ENCODE measurements at places on chromosomes 12 and 14. TPM values are rescaled to one million over a fixed set of nuclear protein-coding genes. Genes with fewer than 3 reads are reported as not detected.

Gene LTBR
- total RNA-seq: 149 TPM

Gene PEBP1
- 167 TPM for total RNA-seq

Gene TEDC1
- 16.8 TPM for total RNA-seq

Gene RFX4
- total RNA-seq: not detected

Gene NPAS3
- total RNA-seq: 0.09 TPM

Gene ASCL1
- not detected for total RNA-seq

DNA sequence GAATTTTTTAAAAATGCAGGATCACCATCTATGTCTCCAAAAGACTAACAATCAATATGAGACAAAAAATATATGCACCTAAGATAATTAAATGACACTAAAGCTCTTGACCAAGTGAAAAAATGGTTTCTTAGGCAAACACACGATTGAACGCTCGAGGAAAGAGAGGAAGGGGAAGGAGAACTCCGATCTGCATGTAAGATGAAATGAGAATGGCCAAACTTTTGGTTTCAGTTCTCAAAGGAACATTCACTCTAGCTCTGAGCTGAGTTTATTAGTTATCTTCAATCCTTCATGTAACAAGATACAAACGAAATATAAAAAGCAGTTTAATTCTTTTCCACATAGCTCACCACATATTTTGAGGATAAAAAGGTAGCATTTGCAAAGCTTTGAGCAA lies 2.8 kb downstream of the DYRK4 start:
- no peak overlapping the region for H3K27ac ChIP-seq
- no peaks in the 10 kb centered on the region for H3K4me1 ChIP-seq
- peaks cover 9% of the 10 kb centered on the region for H3K27me3 ChIP-seq
- DNase-seq: no peak
- H3K36me3 ChIP-seq: no peaks in the 10 kb centered on the region
- H3K4me3 ChIP-seq: no peak overlapping the region

DNA sequence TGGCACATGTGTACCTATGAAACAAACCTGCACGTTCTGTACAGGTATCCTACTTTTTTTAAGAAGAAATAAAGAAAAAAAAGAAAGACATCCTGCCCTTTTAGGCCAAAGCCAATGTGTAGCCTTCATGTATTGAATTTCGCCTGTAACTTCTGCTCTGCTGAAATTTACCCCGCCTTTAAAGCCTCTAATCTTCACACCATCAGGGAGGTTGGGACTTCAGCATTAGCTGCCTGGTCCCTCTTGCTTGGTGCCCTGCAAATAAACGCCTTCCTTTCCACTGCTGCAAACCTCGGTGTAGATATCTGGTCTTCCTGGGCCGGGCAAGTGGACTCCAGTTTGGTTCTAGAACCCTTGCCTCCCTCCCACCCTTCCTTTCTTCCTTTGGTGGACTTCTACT lies 2.6 kb upstream of the KRT71 start:
- no peak overlapping the region for H3K4me3 ChIP-seq
- H3K27me3 ChIP-seq: peaks cover 84% of the 10 kb centered on the region
- no peak for DNase-seq
- H3K4me1 ChIP-seq: no peaks in the 10 kb centered on the region
- no peaks in the 10 kb centered on the region for H3K36me3 ChIP-seq

DNA sequence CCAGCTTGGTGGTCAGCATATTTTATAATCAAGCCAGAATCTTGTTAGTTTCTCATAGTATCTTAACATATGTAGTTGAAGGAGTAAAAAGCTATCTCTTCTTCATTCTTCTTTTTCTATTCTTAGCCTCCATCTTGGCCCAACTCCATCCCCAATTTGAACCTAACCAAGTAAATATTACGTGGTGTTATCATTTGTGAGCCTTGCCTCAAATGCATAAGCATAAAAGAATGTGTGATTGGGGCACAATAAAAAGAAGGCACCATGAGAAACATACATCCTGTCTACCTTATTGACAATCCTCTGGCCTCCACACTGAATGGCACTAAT lies 181.4 kb upstream of the BMP4 start:
- no peaks in the 10 kb centered on the region for H3K36me3 ChIP-seq
- H3K27ac ChIP-seq: no peak overlapping the region
- H3K27me3 ChIP-seq: no peaks in the 10 kb centered on the region
- DNase-seq: no peak
- no peak overlapping the region for H3K4me3 ChIP-seq

GRCh38 chr14:58131386-58131785 lies 20.6 kb downstream of the ARMH4 start:
- H3K4me1 ChIP-seq: no peaks in the 10 kb centered on the region
- no peaks in the 10 kb centered on the region for H3K36me3 ChIP-seq
- no peak overlapping the region for H3K27ac ChIP-seq
- H3K27me3 ChIP-seq: no peaks in the 10 kb centered on the region

DNA sequence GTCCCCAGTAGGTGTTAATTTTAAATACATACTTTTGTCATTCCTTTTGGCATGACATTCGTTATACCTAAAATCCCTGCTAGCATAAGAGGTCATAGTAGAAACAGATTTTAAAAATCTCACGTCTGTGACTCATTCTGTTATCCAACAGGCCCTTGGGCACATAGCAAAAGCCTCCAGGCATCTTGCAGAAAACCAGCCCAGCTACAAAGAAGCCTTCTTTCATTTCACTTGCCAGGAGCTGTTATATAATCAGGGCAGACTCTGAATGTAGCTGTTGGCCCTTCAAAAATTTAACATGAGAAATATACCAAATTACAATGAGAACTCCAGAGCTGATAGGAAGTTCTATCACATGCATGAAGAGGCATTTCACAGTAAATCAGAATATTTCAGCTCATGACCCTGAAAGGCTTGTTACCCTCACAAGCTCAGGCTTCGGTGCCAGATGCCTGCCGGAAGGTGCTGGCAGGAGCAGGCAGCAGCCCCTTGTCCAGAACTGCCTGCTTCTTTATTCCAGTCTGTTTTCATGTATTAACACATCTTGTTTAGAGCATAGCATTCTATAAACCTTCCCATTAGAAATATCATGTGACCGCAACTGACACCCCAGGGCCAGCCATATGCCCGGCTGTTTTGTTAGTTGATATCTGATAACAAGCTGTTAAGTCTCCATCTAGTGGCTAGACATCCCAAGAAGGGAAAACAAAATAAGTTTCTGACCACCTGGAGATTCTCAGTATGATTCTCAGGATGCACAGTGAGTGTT lies 17.8 kb downstream of the E2F7 start:
- no peak overlapping the region for H3K27ac ChIP-seq
- no peak for DNase-seq
- no peak overlapping the region for H3K4me3 ChIP-seq
- no peaks in the 10 kb centered on the region for H3K27me3 ChIP-seq
- H3K4me1 ChIP-seq: no peaks in the 10 kb centered on the region

GRCh38 chr12:561908-562593 lies 101.2 kb downstream of the NINJ2 start:
- H3K4me1 ChIP-seq: no peaks in the 10 kb centered on the region
- H3K36me3 ChIP-seq: peaks cover 37% of the 10 kb centered on the region
- peak overlapping the region; percentile 44 for H3K27ac ChIP-seq

- no peak overlapping the region for H3K4me3 ChIP-seq
- no peak overlapping the region for H3K27ac ChIP-seq
- H3K36me3 ChIP-seq: no peaks in the 10 kb centered on the region
- peaks cover 19% of the 10 kb centered on the region for H3K27me3 ChIP-seq
- peaks cover 10% of the 10 kb centered on the region for H3K4me1 ChIP-seq
Measured at GRCh38 chr14:69876221-69876847, 2.9 kb upstream of the SMOC1 start.

DNA sequence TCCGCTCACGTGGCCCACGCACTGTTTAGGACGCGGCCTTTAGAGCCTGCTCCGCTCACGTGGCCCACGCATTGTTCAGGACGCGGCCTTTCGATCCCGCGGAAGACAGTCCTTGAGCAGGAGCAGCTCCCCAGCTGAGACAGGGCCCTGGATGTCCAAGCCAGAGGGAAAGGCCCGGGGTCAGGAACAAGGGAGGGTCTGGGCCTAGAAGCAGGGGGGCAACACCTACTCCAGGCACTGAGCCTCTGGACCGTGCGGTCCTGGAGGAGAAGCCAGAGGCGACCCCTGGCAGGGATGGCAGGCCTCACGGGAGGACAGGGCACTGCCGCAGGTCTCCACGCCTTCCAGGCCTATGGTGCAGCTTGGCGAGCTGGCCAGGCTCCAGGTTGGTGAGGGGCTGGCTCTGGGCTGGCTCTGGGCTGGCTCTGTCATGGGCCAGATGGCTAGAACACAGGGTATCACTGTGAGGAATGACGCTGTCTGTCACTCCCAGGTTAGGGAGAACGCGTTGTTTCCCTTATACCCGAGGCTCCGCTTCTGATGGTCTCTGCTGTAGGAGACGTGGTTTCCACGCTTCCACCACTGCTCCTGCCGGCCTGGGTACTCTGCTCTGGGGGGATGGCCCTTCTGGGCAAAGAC lies 341.7 kb downstream of the TMEM121 start:
- no peak overlapping the region for H3K27ac ChIP-seq
- DNase-seq: no peak
- H3K27me3 ChIP-seq: no peaks in the 10 kb centered on the region
- no peak overlapping the region for H3K4me3 ChIP-seq

GRCh38 chr12:46218322-46219095 lies 50.3 kb downstream of the SLC38A1 start:
- no peak for DNase-seq
- no peaks in the 10 kb centered on the region for H3K27me3 ChIP-seq
- H3K36me3 ChIP-seq: no peaks in the 10 kb centered on the region
- H3K4me1 ChIP-seq: peaks cover 83% of the 10 kb centered on the region
- H3K27ac ChIP-seq: no peak overlapping the region

DNA sequence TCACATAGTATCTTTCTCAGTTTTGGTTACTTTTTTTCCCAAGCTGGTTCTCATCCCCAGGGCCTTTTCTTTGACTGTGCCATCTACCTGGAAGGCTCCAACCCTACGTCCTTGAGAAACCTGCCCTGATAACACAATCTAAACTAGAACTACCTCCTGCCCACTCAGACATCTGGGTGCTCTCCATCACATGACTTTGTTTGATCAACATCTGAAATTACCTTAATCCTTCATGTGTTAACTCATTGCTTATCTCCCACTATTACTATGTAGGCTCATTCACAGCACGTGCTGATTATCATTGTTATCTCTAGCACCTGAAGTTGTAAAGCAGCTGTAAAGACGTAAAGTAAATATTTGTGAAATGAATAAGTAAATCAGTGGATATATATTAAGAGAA lies 784.0 kb downstream of the TMTC2 start:
- no peak overlapping the region for H3K4me3 ChIP-seq
- H3K36me3 ChIP-seq: no peaks in the 10 kb centered on the region
- no peaks in the 10 kb centered on the region for H3K4me1 ChIP-seq
- no peak for DNase-seq
- no peak overlapping the region for H3K27ac ChIP-seq

DNA sequence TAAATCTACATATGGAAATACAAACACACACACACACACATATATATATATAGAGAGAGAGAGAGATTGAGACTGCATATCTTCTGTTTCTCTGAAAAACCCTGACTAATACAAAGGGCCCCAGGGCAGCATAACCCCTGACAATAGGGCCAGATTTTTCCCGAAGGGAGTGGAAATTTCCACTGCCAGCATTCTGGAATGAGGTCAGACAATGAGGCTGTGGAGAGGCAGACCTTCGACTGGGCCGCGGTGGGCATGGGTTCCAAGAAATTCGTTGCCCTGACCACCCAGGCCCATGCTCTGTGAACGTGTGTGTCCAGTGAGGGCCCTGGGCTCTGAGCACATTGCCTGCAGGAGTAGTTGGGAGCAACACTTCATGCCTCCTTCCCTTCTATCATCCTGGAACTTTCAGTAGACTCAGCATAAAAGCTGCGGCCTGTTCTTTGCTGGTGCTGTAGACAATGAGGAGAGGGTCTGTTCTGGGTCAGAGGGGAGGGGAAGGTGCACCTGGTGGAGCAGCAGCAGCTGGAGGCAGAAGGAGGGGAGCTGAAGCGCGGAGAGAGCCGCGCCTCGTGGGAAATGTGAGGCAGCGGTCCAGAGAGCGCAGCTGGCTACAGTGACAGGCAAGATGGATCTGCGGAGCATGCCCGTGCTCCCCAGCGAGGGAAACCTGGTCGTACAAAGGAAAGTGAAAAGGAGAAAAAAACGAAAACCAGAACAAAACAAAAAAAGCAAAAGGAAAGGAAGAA lies 25.6 kb upstream of the CCDC60 start:
- no peaks in the 10 kb centered on the region for H3K36me3 ChIP-seq
- no peak for DNase-seq
- no peaks in the 10 kb centered on the region for H3K4me1 ChIP-seq

GRCh38 chr14:72275242-72275641 lies 343.0 kb downstream of the RGS6 start:
- H3K36me3 ChIP-seq: no peaks in the 10 kb centered on the region
- no peak for DNase-seq
- no peaks in the 10 kb centered on the region for H3K27me3 ChIP-seq
- no peaks in the 10 kb centered on the region for H3K4me1 ChIP-seq
- no peak overlapping the region for H3K4me3 ChIP-seq
